AML-193 (cell line): ENCODE measurements at places on chromosomes 2 and 18.

DNA sequence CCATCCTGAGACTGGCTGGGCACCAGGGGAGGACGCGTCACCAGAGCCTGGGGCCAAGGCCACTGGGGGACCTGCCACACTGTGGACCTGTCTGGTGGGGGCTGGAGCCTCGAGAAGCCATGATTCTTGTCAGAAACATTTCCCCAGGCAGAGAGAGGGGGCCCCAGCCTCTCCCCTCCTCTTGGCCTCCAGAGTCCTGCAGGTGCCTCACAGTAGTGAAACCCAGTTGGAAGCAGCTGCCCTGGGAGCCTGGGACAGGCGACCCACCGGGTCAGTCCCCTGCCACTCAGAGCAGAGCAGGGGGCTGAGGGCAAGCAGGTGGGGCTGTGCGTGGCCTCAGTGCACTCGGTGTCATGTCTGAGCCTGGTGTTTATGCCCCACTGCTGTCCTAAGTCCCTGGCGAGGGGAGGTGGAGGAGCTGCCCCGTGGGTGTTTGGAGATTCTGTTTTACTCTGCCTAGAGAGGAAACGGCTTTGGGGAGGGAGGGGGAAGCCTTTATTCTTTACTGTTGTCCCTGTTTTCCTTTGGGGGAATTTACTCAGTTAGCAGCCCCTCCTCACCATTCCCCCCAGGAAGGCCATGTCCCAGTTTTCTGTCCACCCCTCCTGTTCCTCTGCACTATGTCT is 7.7 kb downstream of the OXER1 start:
- DNase-seq: no peak

- no peak for DNase-seq
Measured at GRCh38 chr18:68467957-68468356, 247.0 kb downstream of the TMX3 start.

- no peak for DNase-seq
Measured at GRCh38 chr18:70296781-70297180, 7.9 kb downstream of the SOCS6 start.

DNA sequence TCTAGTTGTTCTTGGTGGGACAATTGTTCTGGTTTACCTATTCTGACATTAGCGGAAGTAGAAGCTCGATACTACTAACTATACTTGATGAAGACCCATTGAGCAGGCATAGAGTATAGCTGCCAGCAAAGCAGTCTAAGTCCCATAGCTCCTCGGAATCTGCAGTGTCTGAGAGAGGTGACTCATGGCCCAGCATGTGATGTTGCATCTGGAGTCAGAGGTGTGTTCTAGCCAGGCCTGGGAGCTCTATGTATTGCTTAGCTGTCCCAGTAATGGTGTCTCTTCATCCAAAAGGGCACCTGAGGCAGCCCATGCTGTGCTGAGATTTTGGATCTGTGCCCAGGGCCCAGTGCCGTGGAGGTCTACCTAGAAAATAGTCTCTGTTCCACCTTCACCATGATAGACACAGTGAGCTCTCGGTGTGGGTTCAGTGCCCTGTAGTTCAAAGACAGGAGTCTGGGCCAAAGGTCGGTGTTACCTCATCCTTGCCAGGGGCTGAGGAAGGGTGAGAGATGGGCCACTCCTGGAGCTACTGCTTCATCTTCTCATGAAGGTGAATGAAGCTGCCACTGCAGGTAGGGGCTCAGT is 47.3 kb downstream of the MEX3C start:
- no peak for DNase-seq

DNA sequence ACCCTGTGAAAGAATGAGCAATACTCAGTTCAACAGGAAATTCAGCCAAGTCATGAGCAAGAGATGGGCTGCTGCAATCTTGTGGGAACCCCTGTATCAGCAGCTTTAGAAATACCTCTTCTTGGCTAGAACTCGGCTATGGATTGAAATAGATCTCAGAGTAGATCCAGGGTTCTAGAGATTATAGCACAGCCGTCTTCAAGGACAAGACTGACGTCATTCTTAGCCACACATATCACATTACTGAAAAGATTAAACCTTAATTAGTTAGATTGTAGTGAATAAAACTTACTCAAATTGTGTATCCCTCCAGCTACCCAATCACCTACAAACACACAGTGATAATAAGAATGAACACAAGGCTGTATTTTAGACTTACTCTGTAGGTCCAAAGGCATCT is 776.4 kb downstream of the EPHA4 start:
- DNase-seq: no peak

DNA sequence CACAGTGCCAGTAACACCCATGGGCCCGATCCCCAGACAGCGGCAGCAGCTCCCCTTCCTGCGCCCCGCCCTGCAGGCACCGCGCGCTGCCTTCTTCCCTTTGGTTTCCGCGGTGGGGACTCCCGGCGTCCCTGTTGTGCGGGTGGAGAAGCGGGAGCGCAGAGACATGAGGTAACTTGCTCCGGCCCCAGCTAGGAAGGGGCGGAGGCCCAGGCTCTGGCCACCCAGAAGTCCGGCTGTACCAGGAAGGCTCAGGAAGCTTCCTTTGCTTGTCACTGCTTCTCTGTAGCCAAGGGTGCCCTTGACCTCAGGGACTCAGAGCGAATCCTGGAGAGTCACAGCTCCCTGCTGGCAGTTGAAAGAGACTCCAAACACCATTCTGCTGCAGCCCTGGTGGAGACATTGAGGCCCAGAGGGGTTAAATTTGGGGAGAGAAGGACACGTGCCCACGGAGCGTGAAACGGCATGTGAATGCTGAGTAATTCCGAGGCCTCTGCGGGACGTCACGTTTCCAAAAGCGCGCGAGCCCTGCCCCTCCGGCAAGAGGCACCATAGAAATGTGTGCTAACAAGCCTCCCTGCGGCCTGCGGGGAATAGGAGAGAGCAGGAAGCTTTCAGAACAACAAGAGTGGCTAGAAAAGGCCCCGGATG is 6.7 kb upstream of the ADCY3 start:
- DNase-seq: peak; percentile 28

DNA sequence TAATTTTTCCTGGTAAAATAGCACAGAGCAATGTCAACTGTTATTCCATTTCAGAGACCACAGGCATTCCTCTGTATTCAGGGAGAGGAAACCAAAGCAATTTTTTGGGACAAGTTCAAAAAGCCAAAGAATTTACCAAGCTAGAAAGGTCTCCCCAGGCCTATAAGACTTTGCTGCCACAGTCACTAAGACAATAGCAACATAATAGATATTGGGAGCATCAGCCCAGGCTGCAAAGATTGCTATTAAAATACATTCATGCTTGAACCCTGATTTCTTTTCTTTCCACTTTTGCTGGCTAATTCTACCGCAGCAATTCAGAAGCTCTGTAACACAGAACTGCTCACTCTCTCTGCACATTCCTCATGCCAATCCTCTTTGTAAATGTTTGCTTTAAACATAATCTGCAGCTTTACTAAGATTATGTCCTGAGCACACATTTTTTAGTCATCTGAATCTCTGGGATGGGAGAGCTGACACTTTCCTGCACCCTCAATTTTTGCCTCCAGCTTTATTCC is 76.3 kb downstream of the CLHC1 start:
- DNase-seq: no peak

DNA sequence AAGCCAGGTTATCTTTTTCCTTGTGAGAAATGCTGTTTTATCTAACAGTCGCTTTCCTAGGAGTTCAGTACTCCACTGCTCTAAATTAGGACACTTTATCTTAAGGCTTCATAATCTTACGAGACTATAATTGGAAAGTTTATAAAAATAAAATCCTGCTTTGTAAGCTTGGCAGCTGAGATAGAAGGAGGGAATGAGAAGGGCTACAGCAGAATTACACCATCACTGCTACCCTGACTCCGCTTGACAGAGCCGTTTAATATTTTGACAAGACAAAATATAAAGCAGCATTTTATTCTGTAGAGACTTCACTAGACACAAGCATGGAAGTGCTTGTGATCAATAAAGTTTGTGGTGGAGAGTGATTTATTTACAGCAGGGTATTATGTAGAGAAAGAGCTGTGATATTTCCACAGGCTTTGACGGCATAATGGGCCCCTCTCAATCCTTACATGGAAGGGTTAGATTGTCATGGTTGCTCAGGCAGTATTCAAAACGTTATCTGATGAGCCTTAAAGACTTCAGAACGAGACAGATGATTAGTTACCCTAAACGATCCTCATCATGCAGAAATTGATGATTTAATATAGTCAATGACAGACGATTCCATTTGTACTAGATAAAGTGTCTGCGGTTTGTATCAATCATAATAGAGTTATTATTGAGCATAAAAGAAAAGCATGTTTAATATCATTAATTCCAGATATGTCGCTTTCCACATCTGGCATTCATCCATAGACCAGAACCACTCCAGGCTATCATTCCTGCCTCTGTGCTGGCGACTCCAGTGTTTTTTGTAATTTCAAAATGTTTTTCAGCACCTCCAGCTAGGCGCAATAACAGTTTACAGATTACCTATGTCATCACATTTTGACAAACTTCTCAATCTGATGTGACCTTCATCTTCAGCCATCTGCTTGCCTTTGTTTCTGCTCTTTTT is 242.2 kb downstream of the FIGN start:
- DNase-seq: no peak

GRCh38 chr2:16209799-16210198 is 269.4 kb downstream of the MYCN start:
- no peak for DNase-seq

DNA sequence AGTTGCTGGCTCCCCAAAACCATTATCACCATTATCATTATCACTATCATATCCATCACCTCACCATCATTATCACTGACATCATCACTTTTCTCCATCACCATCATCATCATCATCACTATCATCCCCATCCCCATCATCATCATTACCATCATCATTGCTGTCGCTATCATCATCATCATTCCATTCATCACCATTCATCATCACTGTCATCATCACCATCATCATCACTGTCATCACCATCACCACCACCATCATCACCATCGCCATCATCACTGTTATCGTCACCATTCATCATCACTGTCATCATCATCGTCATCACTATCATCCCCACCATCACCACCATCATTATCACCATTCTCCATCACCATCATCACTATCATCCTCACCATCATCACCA is 9.0 kb downstream of the HPCAL1 start:
- DNase-seq: no peak

GRCh38 chr2:169928463-169928864 is 101.2 kb downstream of the UBR3 start:
- peak; percentile 61 for DNase-seq

DNA sequence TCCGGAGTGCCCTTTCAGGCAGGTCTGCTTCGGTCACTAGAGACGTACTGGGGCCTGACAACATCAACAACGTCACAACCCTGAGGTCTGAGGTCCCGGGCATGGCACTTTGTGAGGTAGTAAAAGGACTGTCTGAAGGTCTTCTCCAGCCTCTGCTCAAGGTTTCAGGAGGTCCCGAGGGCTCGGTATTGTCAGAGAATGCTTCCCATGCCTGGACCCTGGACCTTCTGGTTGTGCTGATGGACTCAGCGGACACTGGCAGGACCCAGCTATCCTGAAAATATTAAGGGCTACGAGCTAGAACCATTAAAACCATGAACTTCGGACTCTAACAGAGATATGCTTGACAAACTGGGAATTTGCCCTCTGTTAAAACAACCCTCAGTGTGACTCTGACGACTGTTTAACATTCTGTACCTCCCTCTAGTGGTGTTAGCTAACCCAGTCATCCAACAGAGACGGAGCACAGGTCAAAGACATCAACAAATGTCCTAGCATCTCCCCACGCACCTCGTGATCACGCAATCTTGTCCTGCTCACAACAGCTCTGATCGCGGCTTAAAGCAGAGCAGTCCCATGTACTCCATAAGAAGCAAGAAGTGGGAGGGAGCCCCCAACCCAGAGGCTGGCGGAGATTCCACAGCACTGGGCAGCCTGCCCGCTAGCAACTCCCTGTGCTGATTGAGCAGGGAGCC is 96.5 kb downstream of the CCDC93 start:
- no peak for DNase-seq

GRCh38 chr2:140316345-140316744 is 1536.2 kb upstream of the NXPH2 start:
- DNase-seq: no peak

- no peak for DNase-seq
Measured at GRCh38 chr18:7824970-7825369, 257.9 kb downstream of the PTPRM start.

GRCh38 chr2:236998758-236999157 is 86.9 kb upstream of the COPS8 start:
- no peak for DNase-seq

- DNase-seq: peak; percentile 60
Measured at GRCh38 chr18:32714571-32715148, 58.2 kb downstream of the KLHL14 start.

DNA sequence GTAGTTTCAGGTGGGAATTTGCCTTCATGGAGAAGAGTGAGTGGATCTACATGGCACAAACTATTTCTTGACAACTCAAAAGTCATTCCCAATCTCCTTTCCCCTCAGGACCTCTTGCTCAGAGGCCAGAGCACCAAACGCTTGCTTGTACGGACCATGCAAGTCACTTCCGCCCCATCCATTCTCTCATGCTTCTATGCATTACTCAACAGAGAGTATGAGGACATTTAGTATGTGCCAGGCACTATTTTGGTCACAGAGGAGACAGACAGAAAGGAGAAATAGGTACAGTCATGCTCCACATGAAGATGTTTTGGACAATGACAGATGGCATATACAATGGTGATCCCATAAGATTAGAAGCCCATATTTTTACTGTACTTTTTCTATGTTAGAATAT is 117.5 kb downstream of the ACTR3 start:
- no peak for DNase-seq

GRCh38 chr2:49794396-49794795 is 640.1 kb upstream of the FSHR start:
- DNase-seq: no peak

- DNase-seq: peak; percentile 42
Measured at GRCh38 chr2:42959234-42960001, 167.0 kb upstream of the HAAO start.

- DNase-seq: no peak
Measured at GRCh38 chr2:181741756-181742155, 61.4 kb upstream of the NEUROD1 start.

GRCh38 chr18:45851161-45851925 is 25.9 kb downstream of the SIGLEC15 start:
- no peak for DNase-seq

DNA sequence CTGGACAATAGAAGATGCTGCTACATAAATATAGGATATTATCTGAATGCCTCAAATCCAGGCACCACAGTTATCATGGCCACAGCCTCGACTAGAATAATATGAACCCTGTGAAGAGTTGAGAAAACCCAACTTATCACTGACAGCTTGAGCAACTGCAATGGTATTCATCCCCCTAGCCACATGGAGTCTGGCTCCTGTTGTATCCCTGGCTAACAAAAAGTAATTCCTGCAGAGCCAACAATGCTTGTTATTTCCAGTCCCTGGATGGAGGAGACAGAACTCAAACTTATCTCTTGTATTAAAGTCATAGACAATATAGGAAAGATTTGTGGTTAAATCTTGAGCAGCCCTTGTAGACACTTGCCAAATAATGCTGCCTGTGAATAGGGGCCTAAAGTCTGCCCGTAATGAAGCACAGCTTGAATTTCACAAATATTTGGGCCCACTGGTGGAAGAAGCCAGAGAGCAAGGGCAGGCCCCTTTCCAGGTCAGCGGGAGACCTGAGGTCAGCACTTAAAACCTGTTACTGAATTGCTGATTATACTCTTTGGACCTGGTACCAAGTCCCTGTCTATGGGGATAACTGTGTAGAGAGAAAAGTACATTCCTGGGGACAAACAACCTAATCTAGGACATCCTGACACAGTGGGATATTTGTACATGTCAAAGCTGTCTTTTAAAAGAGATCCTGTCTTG is 28.4 kb upstream of the SUCLG1 start:
- DNase-seq: no peak
